ENCODE measurements at places on chromosomes 12 and 14.

DNA sequence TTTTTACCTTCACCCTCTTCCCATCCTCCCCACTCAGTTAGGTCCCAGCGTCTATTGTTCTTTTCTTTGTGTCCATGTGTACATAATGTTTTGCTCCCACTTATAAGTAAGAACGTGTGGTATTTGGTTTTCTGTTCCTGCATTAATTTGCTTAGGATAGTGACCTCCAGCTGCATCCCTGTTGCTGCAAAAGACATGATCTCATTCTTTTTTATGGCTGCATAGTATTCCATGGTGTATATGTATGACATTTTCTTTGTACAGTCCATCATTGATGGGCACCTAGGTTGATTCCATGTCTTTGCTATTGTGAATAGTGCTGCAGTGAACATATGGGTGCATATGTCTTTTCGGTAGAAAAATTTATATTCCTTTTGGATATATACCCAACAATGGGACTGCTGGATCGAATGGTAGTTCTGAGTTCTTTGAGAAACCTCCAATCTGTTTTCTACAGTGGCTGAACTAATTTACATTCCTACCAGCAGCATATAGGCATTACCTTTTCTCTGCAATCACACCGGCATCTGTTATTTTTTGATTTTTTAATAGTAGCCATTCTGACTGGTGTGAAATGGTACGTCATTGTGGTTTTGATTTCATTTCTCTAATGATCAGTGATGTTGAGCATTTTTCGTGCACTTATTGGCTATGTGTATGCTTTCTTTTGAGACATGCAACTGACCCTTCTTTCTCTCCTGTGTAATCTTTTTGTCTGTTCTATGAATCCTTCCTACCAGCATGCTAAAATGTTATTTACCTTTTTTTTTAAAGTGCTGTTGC lies 279.7 kb upstream of the AMIGO2 start:
- DNase-seq: no peak

GRCh38 chr14:52923902-52924575 lies 26.8 kb downstream of the FERMT2 start:
- no peak for DNase-seq

DNA sequence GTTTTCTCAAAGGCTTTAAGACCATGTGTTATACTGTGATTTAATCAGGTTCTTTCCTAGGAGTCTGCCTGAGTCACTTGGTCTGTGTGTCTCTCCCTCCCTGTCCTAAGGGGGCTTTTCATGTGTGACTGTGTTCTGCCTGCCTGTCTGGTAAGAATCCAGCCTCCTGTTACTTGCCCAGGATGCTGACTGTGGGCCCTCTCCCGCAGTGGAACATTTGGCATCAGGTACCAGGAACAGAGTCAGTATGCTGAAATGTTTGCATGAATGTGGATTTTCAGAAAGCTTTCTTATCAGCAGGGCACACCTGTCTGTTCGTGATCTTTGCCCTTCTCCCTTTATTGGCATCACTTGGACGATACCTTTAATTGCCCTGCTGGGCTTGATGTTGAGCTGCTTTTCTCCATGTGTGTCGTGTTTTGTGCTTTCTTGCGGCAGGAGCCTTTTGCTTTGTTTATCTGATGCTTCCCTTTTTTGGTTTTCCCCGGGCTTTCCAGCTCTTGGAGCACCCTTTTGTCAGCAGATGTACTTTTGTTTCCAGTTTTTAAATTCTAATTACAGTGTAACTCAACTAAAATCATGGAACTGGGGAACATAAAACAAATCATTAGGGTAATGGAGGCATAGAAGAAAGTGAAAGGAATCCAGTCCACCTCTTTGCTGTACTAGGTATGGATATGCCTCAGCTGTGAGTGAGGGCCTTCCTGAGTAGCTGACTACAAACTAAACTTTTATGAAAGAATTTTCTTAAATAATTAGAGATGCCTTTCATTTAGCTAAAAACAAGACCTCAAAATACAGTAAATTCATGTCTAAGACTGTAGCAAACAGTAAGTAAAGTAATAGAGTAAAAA lies 72.5 kb downstream of the TRAF3 start:
- DNase-seq: no peak

GRCh38 chr14:96902004-96902403 lies 104.8 kb downstream of the VRK1 start:
- no peak for DNase-seq

DNA sequence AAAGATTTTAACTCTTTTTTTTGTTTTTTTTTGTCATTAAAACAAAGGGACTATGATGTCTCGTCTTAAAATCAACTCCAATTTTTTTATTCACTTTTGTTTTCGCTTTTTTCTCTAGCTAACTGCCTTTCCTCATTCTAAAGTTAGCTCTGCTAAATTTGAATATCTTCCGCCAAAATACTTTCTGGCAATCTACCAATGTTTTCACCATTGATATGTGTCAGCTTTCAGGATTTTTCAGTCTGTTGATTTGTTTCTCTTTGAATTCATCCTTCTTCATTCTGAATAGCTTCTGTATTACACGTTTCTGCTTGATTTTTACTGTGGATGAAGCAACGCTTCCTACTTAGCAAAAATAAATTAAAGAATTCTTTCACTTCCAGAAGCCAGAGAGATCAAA lies 38.7 kb upstream of the NOVA1 start:
- no peak for DNase-seq

DNA sequence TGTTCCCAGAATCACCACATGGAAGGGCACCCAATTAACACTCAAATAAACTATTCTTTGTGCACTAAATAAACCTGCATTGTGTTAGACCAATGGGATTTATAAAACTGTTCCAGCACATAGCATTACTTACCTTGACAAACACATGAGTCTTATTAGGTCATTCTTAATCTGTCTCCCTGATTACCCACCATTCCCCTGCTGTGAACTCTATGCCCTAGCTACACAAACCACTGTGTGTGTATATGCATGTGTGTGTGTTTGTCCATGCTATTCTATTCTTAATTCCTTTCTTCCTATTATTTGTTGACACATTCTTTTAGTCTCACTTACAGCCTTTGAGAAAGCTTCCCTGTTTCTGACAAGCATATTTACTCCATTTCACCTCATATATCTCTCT lies 303.6 kb upstream of the GARIN6 start:
- DNase-seq: no peak

GRCh38 chr12:124524231-124524925 lies 43.0 kb downstream of the NCOR2 start:
- no peak for DNase-seq

- no peak for DNase-seq
These were observed 76.3 kb downstream of the RIMBP2 start for GRCh38 chr12:130639476-130640424.

GRCh38 chr12:981176-981828 lies 9.7 kb upstream of the ERC1 start:
- no peak for DNase-seq
